ENCODE measurements at places on chromosomes 1 and 21.

GRCh38 chr1:66730462-66730861 lies 21.8 kb upstream of the DYNLT5 start:
- no peak for DNase-seq

GRCh38 chr1:53573931-53574330 lies 114.7 kb downstream of the DMRTB1 start:
- no peak for DNase-seq

- no peak for DNase-seq
These were observed 22.4 kb upstream of the COL6A1 start for GRCh38 chr21:45959182-45959581.

DNA sequence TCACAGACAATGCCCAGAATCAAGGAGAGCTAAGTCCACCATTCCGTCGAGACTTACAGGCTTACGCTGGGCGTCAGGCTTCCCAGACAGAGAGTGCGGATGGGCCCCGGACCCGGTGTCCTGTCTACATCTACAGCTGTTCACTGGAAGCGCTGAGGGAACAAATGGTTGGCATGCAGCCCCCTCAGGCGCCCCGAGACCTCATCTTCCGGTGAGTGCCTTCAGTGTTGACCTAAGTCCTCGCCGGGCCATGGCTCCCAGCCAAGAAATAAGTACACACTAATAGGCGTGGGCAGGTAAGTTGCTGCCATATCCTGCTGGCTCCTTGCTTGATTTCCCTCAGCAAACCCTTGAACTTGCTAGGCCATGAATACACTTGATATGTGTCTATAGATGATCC lies 26.2 kb downstream of the HYI start:
- no peak for DNase-seq

GRCh38 chr1:84800090-84801073 lies 92.6 kb downstream of the LPAR3 start:
- DNase-seq, result no peak

DNA sequence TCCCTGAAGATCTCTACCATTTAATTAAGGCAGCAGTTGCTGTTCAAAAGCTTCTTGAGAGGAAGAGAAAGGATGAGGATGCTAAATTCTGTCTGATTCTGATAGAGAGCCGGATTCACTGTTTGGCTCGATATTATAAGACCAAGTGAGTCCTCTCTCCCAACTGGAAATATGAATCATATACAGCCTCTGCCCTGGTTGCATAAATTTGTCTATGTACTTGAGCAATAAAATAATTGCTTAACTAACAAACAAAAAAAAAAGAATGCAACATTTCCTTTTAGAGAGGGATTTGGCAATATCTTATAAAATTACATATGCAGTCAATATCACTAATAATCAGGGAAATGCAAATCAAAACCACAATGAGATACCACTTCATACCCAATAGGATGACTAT lies 26.8 kb downstream of the ALDH9A1 start:
- no peak for DNase-seq

DNA sequence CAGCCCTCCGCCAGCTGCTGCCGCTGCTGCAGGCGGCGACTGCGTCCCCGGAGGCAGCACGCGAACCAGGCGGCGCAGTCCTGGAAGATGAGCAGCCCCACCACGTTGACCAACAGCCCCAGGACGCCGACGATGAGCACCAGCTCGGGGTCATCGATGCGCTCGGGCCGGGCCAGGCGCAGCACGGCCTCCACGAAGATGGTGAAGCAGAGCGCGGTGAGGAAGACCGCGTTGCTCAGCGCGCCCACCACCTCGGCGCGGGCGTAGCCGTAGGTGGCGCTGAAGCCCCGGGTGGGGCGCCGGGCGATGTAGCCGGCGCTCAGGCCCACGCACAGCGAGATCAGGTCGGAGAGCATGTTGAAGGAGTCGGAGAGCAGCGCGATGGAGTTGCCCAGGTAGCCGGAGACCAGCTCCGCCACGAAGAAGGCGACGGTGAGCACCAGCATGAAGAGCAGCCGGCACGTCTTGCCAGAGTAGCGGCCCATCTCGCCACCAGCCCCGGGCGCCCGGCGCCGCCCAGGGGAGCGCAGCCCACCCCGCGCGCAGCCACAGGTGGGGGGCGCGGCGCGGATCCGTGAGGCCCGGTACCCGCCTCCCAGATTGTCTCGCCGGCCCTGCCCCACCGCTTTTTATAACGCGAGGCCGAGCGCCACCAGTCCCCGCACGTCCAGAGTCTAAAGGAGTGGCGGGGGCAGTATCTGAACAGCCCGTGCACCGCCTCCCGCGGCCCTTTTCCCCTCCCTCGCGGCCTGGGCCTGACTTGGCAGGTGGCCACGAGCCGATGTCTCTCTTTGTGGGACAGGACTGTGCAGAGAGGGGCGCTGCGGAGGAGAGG lies at the start of gene SLC30A10:
TSS of gene SLC30A10 (minus strand) at position 602 of the 835 bp plus-strand sequence. CDS start at position 485, 117 bp downstream.
- no peak for DNase-seq

DNA sequence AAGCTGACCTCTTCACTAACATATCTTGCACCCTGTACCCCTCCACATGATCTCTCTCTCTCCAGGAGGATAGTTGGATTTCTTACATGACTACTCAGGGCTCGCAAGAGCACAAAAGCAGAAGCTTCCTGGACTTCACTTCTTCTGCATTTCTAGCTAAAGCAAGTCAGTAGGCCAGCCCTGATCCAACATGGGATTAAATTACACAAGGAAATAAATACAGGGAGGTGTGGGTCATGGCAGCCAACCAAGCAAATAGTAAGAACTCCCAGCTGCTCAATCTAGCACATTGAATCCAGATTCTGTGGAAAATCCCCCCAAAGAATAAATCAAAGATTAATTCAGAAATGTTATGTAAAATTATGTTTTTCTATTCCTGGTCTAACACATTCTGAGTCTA lies 33.3 kb downstream of the KLHDC7A start:
- no peak for DNase-seq

DNA sequence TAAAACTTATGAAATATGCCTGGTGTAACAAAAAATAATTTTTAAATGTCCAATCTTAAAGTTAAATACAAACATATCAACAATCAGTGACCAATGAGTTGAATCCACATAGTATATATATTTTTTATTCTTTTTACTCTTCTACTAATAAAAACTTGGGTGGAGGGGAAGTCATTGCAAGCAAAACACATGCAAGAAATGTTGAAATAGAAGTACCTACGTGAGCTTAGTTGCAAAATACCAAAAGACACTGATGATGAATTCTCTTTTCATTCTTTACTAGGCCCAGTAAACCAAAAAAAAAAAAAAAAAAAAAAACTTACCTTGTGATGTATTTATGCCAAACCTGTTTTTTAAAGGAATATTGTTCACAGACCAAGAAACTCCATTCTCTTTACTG lies 26.4 kb upstream of the PLA2G4A start:
- no peak for DNase-seq

GRCh38 chr21:41634858-41635257 lies 126.9 kb upstream of the TMPRSS2 start:
- no peak for DNase-seq

GRCh38 chr1:9292361-9293240 lies at the start of gene SPSB1:
Gene SPSB1 (plus strand): TSS chr1:9292894. CDS start chr1:9355892, 62,998 bp downstream.
- DNase-seq, result no peak

DNA sequence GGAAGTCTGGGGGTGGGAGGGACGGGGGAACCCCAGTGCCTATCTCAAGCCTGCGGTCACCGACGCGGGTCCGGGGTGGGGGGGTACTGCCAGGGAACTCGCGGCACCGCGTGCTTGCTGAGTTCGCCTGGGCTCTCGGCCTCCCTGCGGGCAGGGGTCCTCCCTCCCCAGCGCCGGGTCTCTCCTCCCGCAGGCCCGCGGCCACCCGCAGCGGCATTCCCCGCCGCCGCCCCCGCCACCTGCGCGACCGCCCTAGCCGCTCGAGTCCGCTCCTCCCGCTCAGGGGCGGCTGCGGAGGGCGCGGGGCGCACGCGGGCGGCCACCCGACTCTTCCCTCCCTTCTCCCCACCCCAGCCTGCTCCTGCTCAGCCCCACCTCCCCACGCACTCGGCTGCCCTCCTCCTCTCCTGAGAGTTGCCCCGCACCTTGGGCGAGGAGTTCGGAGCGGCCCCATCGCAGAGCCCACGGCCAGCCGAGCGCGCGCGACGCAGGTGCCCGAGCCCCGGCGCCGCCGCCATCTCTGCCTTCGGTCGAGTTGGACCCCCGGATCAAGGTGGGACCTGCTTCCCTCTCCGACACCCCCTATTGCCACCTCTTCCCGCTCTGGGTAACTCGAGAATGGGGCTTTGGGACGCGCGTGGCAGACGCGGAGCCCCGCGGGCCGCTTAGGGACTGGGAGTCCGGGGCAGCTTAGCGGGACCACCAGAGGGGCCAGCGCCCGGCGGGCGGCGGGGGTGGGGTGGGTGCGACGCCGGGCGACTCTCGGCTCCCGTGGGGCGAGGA lies 105.0 kb downstream of the LEPR start:
- DNase-seq, result no peak

GRCh38 chr1:167064621-167065020 lies 25.6 kb downstream of the GPA33 start:
- no peak for DNase-seq

DNA sequence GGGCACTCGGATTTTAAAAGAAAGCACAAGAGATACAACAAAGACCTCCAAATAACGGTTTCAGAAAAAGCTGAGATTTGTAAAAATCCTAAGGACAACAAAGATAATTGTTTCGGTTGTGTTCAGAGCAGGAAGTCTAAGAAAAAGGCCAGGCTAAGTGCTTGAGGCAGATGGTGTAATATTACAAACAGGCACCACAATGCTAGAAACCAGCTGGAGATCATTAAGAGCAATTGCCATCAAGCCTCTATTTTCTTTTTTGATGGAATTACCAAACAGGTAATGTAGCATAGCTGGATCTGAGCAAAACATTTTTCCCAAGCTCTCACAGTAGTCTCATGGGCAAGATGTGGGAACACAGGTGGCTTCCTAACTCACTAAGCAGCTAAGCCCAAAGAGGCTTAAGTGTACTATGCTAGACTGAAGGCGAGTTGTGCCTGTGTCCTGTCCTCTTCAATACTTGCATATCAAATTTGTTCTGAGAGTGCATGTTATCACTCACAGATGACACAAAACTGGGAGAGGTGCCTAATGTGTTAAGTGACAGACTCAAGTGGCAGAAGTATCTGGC lies 161.6 kb downstream of the GLUL start:
- DNase-seq, result no peak
